ENCODE measurements at places on chromosomes 6 and 20. TPM values are rescaled to one million over a fixed set of nuclear protein-coding genes. Genes with fewer than 3 reads are reported as not detected.

- DNase-seq, result no peak
Observed at GRCh38 chr6:122806291-122806690, 17.2 kb downstream of the SMPDL3A start.

DNA sequence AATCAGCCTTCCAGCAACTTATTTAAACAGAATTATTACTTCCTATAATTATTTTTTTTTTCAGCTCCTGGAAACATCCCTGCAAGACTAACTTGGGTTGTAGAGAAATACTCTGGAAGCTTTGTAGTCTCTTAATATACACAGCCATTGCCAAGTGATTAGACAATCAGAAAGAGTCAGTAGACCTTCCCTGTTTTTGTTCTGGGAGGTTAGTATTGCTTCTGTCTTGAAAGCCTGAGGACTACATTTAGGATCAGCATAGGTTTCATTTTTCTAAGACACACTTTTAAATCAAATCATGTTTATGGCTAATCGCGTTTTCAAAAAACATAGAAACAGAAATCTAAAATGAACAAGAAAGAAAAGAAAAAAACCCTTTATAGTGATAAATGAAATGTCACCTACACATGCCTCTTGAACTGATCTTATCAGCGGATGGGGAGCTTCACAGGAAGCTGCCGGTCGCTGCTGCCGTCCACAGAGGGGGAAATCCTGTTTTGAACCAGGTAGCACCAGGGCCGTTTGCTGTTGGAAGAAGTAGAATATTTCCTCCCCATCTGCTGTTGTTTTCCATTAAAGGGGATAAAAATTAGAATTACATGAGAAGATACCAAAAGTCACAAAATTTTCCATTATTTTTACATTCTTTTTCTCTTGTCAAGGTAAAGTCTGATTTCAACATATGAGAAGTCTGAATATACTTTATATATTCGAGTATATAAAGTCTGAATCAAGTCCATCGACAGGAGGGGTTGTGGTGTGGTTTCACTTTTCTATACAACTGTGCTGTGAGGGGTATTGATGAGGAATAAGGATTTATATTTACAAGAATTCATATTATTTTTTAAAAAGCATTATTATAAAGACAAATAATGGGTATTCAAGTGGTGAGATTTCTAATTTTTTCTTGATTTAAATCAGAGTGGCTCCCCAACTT lies 94.6 kb downstream of the ARMC2 start:
- no peak for DNase-seq

GRCh38 chr6:164069350-164069990 lies 655.0 kb downstream of the QKI start:
- peak; percentile 74 for DNase-seq

DNA sequence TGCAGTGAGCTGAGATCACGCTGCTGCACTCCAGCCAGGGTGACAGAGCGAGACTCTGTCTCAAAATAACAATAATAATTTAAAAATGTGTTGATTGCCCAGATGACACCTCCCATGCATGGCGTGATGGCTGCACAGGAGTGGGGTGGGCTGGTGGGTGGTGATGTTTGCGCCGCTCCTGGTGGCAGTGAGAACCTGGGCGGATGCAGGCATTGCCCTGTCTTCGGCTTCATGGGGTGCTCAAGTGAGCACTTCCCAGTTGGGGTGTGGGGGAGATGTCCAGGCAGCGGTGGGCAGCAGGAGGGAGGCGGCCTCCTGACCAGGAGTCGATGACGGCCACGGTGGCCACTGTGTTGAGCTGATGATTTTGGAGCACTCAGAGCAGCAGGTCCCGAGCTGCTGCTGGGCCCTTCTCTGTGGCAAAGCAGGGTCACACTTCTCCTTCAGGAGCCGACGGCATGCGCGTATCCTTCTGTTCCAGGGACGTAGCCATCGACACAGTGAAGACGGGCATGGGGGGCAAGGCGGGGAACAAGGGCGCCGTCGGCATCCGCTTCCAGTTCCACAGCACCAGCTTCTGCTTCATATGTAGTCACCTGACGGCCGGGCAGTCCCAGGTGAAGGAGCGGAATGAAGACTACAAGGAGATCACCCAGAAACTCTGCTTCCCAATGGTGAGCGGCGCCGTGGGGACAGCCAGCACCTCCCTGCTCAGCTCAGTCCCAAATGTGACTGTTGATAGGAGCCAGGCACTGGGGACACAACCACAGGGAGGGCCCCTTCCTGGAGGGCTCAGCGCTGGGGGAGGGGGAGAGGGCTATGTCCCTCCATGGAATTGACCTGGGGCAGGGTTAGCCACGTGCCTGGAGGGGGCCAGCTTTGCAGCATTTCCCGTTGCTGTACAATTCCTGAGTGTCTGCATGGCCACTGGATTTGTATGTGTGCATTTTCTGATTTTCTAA lies 89.7 kb downstream of the SYNJ2 start:
- no peak for DNase-seq

DNA sequence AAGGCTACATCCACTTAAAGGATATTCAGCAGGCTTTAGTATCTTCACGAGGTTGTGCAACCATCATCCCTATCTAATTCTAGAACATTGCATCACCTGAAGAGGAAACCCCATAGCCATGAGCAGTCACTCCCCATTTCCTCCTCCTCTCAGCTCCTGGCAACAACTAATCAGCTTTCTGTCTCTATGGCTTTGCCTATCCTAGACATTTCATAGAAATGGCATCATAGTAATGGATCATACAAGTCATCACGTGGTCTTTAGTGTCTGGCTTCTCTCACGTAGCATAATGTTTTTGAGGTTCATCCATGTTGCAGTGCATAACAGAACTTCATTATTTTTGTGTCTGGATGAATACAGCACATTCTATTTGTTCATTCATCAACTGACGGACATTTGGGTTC lies 20.5 kb downstream of the SNAI1 start:
- DNase-seq, result no peak

DNA sequence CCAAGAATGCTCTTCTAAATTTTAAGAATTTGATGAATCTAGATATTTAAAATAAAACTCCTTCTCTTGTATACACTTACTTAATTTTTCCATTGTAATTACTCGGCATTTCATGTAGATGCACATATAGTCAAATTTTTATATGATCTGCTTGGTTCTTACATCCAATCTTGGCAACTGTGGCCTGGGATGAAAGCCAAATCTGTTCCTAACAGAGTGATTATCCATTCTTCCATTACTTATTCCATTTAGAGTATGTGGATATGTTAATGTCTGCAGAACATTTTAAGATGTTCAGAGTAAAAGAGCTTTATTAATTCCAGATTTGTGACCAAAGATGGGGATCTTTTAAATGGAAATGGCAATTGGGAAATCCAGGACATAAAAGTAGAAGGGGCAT lies 144.1 kb upstream of the PDE7B start:
- DNase-seq, result no peak

- no peak for DNase-seq
Observed at GRCh38 chr20:503048-503737, 40.4 kb downstream of the CSNK2A1 start.

DNA sequence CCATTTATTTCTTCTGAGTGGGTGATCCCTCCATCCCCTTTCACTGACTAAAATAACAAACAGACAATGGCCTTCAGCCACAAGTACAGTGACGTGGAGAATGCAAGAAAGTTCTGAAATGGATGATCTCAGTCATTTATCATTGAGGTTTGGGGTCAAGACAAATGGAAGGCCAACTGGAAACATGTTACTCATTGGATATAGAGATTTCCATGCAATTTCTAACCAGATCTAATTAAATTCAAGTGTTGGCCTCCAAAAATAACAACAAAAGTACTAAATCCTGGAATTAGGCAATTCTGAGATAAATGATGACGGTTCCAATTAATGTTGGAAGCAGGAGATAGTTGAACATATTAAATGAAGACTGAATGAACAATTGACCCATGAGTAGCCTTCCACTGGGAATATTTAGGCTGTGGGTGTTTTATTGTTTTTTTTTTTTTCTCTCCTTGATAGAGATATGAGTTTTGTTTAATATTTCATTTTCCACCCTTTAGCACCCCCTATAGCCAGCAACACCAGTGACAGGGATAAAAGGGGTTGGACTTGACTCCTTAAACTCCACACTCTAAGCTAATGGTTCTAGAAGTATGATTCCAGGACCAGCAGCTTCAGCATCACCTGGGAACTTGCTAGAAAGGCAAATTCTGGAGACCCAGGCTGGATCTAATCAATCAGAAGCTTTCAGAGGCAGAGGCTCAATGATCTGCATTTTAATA lies 112.8 kb downstream of the BCAS1 start:
- no peak for DNase-seq

DNA sequence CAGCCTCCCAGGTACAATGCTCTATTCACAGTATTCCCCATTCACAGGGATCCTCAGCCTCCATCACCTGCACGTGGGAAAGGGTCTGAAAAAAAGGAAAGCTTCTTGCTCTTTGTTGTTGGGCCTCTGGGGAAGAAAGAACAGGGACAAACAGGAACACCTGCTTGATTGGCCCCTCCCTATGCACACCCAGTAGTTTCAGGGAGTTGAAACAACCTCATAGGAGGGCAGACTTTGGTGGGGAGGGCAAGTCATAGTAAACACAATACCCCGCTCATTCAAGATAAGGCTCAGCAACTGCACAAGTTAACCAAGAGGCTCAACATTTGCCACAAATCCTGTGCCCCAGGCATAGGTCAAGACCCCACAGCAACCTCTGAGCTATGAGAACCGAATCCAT lies 1.7 kb downstream of the GHRH start:
- DNase-seq, result no peak

DNA sequence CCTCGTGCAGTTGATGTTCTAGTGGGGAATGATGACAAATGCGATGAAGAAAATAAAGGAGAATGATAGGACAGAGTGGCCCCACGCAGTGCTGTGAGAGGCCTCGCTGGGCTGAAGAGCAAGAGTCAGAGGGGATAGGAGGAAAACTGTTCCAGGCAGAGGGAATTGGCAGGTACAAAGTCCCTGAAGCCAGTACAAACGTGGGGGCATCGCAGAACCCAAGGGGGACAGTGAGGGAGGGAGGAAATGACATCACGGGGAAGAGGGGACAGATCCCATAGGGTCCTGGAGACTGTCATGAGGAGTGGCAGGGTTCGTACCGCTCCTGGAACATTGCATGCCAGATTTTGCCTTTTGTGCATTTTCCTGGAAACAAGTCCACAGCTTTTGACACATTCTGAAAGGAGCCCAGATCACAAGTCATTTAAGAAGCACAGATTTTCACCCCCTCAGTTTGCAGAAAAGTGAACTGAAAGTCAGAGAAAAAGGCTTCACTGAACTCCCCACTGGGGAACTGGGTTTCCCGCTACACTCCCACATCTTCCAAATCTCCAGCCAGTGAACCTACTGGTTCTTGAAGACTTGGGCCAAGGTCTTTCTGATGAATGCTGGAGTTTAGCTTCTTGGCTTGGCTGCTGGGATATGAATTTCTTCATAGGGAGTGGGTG lies 77.0 kb downstream of the SULF2 start:
- no peak for DNase-seq

DNA sequence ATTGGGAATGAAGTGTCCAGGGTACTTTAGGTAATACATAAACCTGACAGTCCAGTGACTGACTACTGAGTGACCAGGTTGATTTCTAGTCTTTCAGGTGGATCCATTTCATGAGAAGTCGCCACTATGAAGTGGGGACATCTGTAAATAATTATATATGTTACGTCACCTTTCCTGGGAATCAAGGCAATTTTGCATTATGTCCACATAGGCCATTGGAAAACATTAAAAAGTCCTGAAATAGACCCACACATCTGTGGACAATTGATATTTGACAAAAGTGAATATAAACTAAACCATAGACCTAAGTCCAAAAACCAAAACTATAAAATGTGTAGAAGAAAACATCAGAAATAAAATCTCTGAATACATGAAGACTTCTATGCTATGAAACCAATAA lies 231.5 kb downstream of the C6orf118 start:
- no peak for DNase-seq

DNA sequence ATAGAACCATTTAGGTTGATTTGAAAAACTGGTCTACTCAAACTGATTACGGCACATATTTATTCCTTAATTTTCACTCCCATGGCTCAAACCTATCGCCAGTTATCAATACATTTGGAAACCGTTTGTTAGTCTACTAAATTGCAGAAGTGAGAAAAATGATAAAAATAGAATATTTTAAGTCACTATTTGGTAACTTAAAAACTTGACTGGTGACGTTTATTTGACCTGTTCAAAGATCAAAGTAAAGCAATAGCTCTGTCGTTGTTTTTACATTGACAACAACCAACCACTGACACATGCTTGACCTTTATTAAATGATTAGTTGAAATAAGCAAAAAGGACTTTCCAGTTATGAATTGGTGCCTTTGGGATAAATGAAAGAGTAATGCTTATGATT lies 402.9 kb upstream of the MAP3K7 start:
- DNase-seq, result no peak

GRCh38 chr20:8438748-8439147 lies 306.7 kb downstream of the PLCB1 start:
- DNase-seq, result no peak

DNA sequence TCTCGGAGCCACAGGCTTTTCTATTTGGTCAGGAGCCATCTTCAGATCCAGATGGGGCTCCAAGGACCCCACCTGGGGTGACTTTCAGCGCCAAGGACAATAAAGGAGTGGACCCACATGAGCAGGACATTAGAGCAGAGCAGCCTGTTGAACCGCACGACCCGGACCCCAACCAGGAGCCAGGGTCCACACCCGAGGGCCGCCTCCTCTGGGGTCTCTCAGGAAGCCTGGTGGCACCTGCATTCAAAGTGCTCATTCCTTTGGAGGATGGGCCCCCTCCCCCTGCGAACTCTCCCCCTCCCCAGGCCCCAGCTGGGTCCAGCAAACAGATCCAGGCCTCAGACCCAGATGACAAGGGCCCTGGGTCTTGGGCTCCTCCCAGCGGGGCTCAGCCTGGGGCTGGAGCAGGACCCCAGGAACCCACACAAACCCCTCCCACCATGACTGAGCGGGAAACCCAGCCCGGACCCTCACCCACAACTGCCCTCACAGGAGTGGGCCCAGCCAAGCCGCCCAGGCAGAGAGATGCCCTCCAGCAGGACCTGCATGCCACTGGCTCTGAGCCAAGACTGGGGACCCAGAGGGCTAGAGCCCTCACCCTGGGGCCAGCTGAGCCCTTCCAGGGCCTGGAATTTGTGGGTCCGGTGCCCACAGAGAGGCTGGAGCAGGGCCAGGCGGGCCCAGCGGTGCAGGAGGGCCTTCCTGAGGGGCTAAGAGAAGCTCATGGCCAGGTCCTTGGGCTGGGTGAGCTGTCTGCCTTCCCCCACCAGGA lies 23.9 kb downstream of the RAB44 start:
- no peak for DNase-seq

FAM83C gene
- total RNA-seq, result not detected

Data from Right ventricle myocardium inferior (tissue), 1 donor.